ENCODE measurements at places on chromosomes 5 and 9.
A peak's percentile ranks its signal among the peaks of the same experiment; 100 is the strongest.

GRCh38 chr9:69400470-69400869 is 75.5 kb downstream of the ENTREP1 start:
- no peak for DNase-seq

DNA sequence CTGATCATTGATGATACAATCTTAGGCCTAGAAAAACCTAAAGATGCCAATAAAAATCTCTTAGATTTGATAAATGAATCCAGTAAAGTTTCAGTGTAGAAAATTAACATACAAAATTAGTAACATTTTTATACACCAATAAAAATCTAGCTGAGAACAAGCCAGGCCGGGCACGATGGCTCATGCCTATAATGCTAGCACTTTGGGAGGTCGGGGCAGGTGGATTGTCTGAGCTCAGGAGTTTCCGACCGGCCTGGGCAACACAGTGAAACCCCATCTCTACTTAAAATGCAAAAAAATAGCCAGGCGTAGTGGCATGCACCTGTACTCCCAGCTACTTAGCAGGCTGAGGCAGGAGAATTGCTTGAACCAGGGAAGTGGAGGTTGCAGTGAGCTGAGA is 84.4 kb downstream of the SLCO6A1 start:
- DNase-seq, result no peak

DNA sequence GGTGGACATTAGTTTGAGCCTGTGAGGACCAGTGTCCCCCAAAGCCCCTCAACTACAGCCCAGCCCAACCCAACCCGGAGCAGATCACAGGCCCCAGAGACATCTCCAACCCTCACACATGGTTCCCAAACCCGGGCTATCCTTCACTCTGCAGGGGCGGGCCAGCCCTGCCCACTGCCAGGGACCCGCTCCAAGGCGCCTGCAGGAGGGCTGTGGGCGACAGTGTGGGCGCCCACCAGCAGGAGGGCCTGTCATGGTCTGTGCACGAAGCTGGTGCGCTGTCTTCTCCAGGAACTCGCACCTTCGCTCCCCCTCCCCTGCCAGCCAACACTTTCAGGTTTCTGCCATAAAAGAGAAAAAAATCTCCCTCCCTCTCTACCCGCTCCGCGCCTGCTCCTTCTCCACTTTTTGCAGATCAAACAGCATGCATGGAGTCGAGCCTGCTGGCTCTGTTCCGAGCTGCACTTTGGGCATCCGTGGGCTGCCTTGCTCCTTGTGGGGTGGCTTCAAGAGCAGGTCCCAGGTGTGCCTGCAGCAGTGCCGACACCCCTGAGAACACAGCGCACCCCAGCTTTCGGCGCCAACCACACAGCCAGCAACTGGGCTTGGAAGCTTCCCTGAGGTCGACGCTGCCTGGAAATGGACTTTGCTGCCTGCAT is 133.7 kb upstream of the PPP1R26 start:
- DNase-seq, result no peak

DNA sequence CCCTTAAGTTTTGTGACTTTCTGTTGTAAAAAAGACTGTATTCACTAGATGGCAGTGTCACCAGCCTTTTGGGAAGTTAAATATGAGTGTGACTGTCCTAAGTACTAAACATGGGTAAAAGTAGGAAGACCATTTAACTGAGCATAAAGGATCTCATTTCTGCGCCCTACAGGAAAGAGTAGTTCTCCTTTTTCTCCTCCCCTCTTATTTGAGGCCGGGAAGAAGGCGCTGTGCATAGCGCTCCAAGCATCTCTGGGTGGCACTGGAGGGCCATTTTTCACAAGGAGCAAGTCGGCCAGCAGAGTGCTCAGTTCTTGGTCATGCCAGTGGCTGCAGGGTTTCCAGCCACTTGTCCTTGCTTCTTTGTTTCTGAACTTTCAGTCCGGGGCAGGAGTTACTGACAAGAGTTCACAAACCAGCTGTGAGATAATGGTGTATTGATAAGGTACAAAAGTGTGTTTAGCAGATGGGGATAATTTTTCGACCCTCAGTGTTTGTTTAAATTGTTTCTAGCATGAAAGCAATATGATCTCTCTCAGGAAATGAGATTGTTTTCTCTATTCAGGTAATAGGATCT is 227.6 kb upstream of the DMRT1 start:
- DNase-seq, result peak; percentile 3

GRCh38 chr5:127602896-127603844 is 45.7 kb upstream of the CTXN3 start:
- no peak for DNase-seq

DNA sequence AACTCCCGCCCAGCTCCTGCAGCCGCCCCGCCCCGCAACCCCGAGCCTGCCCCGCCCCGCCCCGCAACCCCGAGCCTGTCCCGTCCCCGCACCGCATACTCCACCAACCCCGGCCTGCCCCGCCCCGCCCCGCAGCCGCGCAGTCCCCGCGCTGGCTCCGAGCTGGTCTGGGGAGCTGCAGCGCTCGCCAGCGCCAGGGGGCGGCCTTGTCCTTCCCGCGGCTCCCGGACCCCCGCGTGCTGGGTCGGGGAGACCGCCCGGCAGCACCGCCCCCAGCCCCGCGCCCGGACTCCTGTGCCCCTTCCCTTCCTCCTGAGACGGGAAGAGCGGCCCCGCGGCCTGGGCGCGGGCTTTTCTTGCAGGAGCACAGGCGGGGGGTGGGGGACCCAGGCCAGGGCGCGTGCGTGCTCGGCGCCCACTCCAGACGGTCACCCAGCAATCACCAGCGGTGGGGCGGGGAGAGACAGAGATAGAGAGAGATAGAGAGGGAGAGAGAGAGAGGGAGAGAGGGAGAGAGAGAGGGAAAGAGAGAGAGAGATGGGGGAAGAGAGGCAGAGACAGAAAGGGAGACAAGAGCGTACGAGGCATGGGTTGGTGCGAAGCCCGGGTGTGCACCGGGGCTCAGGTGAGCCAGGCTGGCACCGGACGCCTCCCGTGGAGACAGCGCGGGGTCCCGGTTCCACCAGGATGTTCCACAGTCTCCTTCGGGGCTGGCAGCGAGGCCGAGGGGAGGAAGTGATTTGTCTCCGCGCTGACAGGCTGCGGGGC is 14.7 kb upstream of the TMEM250 start:
- no peak for DNase-seq

- no peak for DNase-seq
Measured at GRCh38 chr5:142902186-142902965, 132.2 kb downstream of the ARHGAP26 start.

DNA sequence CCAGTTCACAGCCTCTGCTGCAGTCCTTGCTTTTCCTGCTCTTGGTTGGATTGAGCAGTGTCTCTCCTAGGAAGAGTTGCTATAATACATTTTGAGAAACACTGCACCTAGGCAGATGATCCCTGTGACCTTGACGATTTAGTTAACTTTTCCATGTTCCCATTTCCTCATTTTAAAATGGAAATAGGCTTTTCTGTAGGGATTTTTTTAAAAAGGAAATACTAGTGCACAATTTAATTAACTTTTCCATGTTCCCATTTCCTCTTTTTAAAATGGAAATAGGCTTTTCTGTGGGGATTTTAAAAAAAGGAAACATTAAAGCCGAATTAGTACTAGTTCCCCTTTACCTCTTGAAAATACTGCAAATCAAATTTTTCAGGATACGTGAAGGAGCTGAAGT is 4.7 kb downstream of the ATP6V0E1 start:
- DNase-seq, result no peak

DNA sequence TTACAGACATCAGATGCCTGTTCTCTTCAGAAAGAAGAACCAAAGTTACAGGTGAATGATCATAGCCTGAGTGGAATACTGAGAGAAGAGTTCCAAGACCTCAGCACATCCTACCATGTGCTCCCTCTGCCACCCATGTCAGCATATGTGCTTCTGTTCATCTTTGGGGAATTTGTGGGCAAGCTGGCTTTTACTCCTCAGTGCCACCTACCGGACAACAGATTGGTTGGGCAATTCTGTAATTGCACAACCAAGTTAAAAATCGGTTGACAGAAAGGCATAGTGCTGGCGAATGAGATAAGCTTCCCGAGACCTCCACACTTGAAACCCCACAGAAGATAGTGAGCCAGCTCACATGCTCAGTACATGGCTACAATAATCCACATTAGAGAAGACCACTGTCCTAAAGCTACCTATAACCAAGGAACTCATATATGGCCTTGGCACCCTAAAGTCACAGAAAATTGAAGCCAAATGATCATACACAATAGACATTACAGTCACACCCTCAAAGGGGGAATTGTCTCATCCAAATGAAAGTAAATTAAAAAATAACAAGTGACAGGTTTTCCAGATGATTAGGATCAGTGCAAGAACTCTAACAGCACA is 1238.0 kb upstream of the NUDT12 start:
- no peak for DNase-seq

GRCh38 chr5:65128226-65128625 is 353.5 kb downstream of the ADAMTS6 start:
- no peak for DNase-seq

DNA sequence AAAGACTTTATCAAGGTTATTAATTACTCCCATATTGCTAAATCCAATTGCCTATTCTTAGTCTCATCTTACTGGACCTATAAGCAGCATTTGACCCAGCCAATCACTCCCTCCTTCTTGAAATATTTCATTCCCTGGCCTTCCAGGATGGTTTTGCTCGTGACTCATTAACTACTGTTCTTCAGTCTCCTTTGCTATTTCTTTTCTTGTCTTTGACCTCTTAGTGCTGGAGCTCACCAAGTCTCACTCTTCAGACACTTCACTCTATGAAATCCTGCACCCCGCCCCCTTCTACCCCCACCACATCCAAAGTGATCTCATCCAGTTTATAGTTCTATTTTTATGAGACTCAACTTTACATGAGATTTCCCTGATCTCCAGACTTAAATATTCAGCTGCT is 803.1 kb upstream of the WWC1 start:
- no peak for DNase-seq
